Stimulated activated memory B cell treated with anti-CD40 and anti-IgM and Interleukin-4, amounts not matched to agents 10 μg/mL and 1 μg/mL and 100 μg/mL, for 72 hours (primary cell): ENCODE measurements at places on chromosomes 1 and 21.

DNA sequence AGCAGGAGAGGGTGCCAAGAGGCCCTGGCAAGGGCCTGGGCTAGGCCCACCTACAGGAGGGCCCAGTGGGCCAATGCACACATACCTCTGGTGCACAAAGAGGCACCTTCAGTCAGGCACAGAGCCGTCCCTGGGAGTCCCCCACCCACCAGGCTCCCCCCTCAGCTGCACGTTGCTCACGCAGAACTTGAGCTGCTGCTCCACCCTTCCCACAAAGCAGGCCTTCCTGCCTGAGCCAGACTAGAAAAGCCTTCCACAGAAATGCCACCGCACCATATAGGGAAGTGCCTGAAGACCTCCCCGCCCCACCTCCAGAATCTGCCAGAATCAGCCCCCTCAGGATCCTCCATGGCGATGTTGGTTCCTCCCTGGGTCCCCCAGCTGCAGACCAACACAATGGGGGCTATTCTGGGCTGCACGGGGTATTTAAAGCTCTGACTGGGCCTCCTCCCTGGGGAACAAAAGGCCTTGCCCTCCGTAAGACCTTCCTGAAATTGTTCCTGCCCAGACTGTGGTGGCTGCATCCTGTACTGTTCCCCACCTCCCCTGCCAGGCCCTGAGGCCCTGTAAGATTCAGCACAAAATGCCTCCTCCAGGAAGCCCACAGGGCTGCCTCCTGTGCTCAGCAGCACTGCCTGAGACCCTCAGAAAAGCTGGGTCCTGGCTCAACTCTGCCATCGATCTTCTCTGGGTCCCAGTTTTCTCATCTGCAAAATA, 27.2 kb downstream of the HSPG2 start:
- ATAC-seq = peak; percentile 90

DNA sequence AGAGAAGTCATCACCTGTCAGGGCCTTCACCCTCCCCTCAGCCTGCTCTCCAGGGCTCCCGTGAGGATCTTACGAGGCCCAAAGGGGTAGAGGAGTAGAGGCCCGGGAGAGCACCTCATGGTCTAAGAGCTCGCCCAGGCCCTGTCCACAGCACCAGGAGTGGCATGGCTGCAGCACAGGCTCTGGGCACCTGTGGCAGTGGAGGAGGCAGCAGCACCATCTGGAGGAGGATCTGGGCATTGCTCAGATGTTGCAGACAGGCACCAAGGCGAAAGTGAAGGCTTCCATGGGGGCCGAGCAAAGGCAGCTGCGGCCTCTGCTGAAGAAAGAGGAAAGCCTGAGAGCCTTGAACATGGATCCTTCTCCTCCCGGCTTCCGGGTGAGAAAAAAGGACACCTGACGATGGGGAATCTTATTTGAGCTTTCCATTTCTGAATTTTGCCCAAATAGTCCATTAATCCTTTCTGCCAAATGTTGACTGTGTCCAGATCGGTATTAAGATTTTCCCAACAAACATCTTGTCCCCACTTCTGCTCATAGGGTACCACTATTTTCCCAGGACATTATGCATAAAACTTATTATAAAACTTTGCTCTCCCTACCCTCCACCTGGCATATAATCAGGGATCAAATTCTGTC, 604.7 kb downstream of the PTPRC start:
- peak; percentile 90 for ATAC-seq

- ATAC-seq = no peak
Measured at GRCh38 chr1:71561729-71562128, 480.9 kb upstream of the ZRANB2 start.

- no peak for ATAC-seq
Measured at GRCh38 chr1:10105484-10105883, 72.7 kb downstream of the UBE4B start.

GRCh38 chr1:61538228-61538627, 186.7 kb downstream of the TM2D1 start:
- ATAC-seq = no peak

DNA sequence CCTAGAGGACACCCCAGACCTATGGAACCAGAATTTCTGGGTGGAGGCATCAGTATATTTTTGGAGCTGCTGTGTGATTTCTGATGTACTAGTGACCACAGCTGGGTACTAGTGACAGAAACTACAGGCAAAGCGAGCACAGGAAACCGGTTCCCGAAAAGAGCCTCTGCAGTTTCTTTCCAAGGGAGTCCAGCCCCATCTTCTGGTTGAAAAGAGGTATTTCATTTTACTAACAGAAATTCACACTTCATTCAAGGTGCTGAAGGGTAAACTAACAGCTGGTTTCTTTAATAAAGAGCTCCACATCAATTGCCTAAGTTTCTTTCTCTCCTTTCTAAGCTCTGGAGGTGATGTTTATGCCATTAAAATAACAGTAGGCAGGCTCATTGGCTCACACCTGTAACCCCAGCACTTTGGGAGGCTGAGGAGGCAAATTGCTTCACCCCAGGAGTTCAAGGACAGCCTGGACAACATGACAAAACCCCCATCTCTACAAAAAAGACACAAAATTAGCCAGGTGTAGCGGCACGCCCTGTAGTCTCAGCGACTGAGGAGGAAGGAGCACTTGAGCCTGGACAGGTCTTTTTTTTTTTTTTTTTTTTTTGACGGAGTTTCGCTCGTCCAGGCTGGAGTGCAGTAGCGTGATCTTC, 22.0 kb downstream of the THAP3 start:
- no peak for ATAC-seq

DNA sequence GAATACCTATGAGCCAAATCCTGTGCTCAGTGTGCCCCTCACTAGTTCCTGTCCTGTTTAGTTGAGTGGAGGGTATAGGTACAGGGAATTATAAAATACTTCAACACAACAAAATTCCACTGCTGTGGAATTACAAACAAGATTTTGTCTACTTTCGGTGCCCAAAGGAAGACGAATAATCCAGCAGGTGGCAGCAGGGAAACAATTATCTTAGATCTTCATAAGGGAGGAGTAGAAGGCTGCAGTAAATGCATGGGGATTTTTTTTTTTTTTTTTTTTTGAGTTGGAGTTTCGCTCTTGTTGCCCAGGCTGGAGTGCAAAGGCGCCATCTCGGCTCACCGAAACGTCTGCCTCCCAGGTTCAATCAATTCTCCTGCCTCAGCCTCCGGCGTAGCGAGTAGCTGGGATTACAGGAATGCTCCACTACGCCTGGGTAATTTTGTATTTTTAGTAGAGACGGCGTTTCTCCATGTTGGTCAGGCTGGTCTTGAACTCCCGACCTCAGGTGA, 2.0 kb upstream of the PIP5K1A start:
- ATAC-seq = peak; percentile 50

DNA sequence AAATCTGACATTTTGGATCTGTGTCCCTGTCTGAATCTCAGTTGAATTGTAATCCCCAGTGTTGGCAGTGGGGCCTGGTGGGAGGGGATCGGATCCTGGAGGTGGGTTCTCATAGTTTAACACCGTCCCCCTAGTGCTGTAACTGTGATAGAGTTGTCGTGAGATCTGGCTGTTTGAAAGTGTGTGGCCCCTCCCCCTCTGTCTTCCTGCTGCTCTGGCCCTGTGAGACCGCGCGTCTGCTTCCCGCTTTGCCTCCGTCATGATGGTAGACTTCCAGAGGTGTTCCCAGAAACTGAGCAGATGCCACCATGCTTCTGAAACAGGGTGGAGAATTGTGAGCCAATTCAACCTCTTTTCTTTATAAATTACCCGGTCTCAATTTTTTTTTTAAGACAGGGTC, 25.0 kb downstream of the AGPAT3 start:
- no peak for ATAC-seq

GRCh38 chr21:38325731-38326420, 69.1 kb downstream of the KCNJ15 start:
- no peak for ATAC-seq

GRCh38 chr1:230867903-230868735, at the start of gene C1orf198:
C1orf198 (minus strand) TSS chr1:230868521; CDS start chr1:230868512, 9 bp downstream.
- ATAC-seq = peak; percentile 95

- ATAC-seq = peak; percentile 34
Measured at GRCh38 chr1:169809370-169810095, 14.8 kb upstream of the METTL18 start.

DNA sequence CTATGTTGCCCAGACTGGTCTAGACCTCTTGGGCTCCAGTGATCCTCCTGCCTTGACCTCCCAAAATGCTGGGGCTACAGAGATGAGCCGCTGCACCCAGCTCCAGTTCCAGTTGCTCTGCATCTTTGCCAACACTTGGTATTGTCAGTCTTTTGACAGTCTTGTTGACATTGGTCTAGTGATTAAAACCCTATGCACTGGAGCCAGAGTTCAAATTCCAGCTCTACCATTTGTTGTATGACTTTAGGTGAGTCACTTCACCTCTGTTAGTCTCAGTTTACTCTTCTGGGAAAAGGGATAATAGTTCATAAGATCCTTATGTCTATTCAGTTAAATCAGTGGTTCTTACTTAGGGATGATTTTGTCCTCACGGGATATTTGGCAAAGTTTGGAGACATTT, 32.9 kb upstream of the MED18 start:
- ATAC-seq = no peak

- ATAC-seq = peak; percentile 60
Measured at GRCh38 chr1:182713492-182713891, 29.1 kb upstream of the RGS8 start.

DNA sequence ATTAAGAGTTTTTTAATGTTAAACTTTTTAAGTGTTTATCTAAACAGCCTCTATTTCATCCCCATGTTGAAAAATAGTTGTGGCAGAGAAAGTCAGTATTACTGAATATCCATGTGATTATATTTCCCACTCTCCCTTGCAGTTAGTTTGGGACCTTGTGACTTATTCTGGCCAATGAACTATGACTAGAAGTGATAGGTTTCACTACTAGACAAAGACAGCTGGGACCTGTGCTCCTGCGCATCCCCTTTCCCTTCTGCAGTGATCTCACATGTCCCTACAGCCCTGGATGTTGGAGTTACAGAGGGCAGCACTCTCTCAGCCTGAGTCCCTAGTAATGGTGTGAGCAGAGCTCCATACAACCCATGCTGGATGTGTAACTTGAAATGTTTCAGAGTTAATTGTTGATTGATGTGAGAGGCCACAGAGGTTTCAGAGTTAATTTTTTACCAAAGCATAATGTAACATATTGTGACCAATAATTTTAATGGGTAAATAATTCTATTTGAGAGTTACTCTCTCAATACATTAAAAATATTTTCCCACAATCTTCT, 18.7 kb upstream of the SAMD13 start:
- no peak for ATAC-seq

- ATAC-seq = no peak
Measured at GRCh38 chr1:218829097-218829496, 344.6 kb upstream of the LYPLAL1 start.

DNA sequence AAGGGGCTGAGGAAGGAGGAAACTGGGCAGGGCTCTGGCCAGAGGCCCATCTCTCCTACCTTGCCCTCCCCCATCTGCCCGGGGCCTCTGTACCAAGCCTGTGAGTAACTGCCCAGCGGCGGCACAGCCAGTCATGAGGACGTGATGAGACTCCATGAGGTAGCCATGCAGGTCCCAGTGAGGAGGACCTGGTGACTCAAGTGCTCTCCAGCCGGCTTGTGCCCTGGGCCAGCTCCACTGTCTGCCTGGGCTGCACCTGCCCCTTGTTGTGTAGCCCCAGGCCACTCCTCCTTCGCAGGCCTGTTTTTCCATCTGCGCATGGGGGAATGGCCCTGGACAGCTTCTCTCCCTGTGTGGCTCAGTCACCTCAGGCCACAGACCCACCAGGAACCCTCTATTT, 42.0 kb upstream of the PADI1 start:
- no peak for ATAC-seq

DNA sequence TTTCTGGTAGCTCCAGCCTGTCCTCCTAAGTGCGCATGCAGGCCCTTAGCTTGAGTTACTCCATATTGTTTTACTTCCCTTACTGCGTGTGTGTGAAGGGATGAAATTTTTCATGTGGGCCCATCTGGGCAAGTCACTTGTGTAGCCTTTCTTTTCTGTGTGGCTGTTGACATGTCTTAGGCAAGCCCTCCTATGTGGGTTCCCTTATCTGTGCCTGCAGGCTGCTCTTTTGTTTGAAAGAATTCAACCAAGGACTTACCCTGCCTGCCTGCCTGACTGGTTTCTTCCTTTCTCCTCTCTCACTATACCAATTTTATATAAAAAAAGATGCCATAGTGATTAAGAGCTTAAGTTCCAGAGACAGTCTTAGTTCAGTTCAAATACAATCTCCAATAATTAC, 249.3 kb downstream of the ATG4C start:
- ATAC-seq = no peak

GRCh38 chr1:192787914-192788585, 20.8 kb upstream of the RGS2 start:
- no peak for ATAC-seq
